ENCODE measurements at places on chromosomes 11 and 22.
A peak's percentile ranks its signal among the peaks of the same experiment; 100 is the strongest.

GRCh38 chr11:42779555-42779954 lies 532.2 kb upstream of the API5 start:
- no peak for DNase-seq

DNA sequence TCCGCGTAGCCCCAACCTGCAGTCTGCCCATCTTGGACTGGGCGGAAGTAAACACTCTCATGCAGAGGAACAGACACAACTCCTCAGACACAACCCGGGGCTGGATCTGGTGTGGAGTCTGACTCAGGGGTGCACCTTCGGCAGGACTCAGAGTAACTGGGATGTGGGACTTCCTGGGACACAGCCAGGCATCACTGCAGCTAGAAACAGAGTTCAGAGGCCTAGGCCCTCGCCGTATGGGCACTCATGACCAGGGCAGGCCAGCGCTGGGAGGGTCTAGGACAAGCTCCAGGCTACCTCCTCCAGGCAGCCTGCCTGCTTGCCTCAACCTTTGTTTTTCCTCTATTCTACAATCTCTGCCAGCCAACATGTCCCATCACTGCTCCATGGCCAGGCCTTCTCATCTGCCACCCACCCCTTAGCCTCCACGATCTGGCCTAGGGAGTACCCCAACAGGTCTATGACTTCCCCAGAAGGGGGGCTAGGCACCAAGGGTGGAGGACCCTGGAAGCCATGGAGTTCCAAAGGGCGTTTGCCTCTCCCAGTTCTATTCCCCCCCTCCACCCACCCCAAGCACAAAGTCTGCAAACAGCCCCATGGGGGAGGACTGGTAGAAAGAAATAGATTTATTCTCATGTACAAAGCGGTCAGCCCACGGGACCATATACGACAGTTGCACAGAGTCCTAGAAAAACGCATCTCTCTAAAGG lies 98.5 kb downstream of the PDE2A start:
- DNase-seq = no peak

- DNase-seq = no peak
Measured at GRCh38 chr11:17822401-17822781, 87.8 kb downstream of the KCNC1 start.

DNA sequence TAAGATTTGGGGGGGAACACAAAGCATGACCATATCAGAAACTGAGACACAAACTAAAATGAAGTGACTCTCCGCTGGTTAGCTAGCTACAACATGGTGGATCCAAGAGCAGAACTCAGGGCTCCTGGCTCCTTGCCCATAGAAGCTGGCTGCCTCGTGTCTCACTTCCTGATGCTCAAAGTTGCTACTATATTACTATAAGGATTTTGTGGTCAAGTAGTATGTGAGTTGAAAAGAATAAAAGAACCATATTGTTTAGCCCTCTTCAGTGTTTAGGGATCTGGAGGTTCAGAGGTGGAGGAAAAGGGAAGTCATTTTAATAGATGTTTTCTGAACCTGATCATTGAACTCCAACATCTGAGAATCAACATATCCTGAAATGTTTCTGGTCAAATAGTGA lies 16.9 kb upstream of the SIK2 start:
- no peak for DNase-seq

DNA sequence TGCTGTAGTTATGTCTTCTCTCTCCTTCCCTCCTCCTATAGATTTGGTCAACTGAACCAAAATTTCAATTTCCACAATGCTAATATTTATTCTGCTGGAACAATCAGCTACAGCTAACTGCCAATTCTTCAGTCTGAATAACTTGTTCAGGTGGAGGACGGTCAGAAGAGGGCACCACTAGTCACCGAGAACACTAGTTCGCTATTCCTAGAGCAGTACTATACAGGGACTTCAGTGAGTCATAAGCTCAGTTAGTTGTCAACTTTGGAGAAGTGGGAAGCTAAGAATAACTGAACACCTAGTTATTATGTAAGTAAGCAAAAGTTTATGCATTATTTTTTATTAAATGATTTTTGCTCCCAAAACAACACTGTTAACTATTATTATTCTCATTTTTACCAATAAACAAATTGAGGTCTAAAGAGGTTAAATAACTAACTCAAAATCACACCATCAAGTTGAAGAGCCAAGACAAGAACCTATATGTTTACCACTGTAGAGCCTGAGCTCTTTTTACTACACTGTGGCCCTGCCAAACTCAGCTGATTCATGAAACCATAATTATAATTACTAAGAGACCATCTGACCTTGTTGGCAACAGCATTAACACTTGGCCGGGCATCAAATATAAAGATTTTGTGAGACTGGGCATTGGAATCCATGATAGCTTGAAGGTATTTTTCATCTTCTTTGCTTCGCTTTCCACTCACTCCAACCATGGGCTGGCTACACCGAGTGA lies 59.0 kb downstream of the CEP57 start:
- DNase-seq = no peak

GRCh38 chr11:69413993-69414392 lies 67.5 kb upstream of the LINC01488 start:
- DNase-seq = no peak

GRCh38 chr11:124900464-124900863 lies 2.8 kb upstream of the ROBO4 start:
- no peak for DNase-seq

DNA sequence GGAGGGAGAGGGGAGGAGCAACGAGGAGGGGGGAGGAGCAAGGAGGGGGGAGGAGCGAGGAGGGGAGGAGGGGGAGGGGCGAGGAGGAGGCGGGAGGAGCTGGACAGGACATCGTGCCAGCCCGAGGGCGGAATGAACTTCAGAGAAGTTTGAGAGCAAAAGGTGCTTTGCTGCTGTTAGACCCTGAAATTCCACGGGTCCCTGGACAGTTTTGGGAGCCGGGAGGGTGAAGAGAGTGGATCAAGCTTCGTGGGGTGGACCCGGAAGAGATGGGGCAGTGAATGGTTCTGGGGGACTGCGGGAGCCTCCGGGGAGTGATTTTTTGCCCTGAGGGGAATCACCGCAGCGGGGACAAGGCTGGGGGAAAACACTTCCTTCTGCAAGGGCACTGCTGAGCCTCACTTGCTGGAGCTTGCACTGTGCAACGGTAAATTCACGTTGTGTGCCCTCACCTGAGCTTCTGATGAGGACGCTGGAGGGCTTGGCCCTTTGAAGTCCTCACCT lies 10.7 kb upstream of the NLRP6 start:
- DNase-seq = no peak

GRCh38 chr11:23604966-23605365 lies 744.7 kb upstream of the CCDC179 start:
- no peak for DNase-seq

- DNase-seq = peak; percentile 56
Measured at GRCh38 chr22:40728731-40729189, 49.5 kb downstream of the MCHR1 start.

DNA sequence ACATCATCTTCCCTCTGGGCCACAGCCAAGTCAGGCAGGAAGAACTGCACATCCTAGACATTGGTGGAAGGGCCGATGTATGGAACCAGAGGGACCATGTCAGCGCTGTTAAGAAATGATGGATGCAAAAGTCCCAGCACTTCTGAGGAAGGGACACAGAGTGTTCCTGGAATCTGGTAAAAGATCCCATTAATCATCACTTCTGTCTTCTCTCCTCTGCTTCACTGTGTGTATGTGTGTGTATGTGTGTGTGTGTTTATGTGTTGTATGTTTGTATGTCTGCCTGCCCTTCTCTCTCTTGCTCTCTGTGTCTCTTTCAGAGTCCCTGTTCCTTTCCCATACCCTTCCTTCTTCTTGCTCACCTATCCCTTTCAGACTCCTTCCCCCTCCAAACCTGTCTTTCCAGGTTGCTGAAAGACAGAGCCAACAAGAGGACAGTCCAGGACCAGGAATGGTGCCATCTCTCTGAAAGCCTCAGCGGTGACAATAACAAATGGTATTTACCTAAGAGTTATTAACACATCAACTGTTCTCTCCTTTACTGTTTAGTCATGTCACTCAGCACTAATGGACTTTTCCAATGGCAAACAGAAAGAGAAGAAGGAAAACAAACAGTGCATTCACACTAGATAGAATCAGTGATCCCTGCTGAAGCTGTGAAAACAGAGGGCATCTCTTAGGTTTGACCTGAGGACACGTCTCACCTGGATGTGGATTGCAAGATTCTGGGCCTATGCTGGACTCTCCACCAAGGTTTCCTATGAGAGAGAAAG lies 47.1 kb downstream of the EHF start:
- no peak for DNase-seq

- no peak for DNase-seq
Measured at GRCh38 chr11:34501949-34502348, 11.6 kb downstream of the ELF5 start.

DNA sequence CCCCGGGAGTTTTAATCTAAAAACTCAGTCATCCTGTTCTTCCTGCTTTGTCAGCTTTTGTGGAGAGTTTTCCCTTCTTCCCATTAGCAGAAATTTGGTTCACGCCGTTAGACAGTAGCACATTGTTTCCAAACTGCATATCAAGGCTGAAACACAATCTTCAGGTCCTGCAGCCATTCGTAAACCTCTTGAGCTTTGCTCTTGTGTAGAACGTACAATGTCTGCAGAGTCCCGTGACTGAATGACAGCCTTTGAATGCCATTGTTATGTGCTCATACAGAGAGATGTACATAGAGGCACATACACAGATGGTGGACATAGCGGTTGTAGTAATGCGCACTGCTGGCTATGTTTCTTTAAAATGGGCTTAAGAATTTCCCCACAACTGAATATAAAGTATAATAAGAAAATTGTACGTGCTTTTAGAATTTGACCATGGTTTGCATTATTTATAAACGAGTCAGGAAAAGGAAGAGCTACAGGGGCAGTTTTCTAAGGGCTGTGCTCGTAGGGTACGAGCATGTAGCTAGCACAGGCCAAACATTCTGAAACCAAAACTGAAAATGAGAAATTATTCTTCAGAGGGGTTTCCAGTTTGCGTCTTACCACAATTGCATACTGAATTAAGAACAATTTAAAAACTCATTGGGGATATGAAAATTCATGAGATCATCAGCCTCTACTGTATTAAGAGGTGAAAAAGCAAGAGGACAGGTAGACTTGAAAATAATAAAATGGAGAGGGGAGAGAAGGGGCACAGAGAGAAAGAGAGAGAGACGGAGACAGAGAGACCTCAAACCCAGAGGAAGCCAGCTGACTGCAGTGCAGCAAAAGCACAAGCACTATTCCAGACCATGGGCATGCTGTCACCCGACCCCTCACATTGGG lies 310.1 kb downstream of the CADM1 start:
- no peak for DNase-seq

DNA sequence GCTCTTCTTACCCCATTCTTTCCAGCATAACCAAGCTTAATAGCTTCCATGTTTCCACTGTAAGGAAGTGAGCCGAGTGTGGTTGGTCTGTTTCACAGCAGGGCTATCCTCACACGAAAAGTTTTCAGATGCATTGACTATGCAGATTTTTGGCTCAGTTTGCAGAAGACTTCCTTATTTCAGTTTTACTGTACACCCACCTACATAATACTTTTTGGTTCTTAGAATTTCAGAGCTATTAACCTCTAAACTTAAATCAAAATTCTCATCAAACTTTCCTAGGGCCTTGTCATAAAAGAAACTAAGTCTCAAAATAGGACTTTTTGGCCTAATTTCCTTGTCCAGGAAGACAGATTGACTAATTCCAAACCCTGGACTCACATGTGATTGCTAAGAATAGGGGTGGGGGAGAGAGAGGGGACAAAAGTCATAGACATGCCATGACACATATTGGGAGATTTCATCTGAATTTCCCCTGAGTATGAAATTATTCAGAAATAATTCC lies 7.3 kb upstream of the EHF start:
- DNase-seq = no peak

DNA sequence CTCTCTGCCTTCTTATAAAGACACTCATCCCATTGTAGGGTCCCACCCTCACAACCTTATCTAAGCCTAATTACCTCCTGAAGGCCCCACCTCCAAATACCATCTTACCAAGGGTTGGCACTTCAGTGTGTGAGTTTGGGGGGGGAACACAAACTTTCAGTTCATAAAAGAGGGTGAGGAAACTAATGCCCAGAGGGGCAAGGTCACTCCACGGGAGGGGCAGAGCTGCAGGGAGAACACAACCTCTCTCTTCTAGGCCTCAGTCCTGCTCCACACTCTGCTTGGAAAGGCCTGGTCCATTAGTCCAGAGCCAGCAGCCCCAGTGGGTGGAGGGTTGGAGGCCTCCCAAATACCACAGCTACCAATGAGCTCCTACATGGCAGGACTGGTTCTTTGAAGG lies 2.7 kb upstream of the BATF2 start:
- no peak for DNase-seq

DNA sequence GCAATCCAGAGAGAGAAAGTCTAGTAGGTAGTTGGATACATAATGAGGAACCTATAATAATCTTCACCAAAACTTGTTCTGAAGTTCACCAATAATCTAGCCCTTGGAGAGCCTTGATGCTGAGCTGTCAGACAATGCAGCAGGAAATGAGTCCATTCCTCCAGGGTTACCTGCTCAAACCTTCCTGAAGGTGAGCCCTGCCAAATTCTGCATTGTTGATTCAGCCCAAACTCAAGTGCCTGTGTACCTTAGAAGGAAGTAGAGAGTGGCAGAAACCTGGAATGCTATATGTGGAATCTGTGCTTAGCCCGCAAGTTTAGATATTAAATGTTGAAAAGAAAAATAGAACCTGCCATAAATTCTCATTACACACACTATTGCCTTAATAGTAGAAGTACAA lies 77.4 kb upstream of the SPON1 start:
- no peak for DNase-seq

GRCh38 chr11:69161117-69161407 lies 5.3 kb downstream of the SMIM38 start:
- no peak for DNase-seq

- no peak for DNase-seq
Measured at GRCh38 chr11:117781627-117782026, 15.4 kb downstream of the DSCAML1 start.

DNA sequence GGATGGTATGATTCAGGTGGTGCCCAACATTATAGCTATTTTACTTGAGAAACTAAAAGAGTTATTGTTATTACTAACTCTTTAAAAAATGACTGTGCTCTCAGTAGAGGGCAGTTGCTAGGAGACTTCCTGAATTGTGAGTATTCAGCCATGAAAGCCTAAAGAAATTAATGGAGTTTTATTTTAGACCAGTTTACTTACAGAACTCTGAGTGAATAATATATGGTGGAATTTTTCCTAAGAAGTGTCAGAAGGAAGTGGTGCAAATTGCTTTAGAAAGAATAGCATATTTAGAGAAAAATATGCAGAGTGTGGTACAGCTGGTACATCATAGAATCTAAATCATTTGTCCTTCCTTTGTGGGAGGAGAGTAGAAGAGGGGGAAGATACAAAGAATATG lies 689.9 kb upstream of the CCDC90B start:
- DNase-seq = no peak

DNA sequence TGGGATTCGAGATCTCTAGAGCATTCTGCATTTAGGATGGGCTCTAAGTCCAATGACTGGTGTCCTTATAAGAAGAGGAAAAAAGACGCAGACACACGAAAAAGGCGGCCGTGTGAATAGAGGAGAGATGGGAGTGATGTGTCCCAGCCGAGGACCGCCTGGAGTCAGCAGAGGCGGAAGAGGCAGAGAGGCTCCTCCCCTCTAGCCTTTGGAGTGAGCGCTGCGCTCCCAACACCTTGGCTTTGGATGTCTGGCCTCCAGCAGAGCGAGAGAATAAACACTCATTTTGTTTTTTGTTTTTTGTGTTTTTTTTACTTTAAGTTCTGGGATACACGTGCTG lies 83.0 kb upstream of the RTL6 start:
- no peak for DNase-seq

- no peak for DNase-seq
Measured at GRCh38 chr22:26806445-26807175, 149.2 kb downstream of the MIAT start.

GRCh38 chr22:23384923-23385677 lies 195.0 kb downstream of the IGLL1 start:
- DNase-seq = no peak
